ENCODE measurements at places on chromosomes 1 and 21.

- no peak for DNase-seq
Measured at GRCh38 chr1:56964349-56965017, 1.3 kb downstream of the C8B start.

- DNase-seq, result no peak
Measured at GRCh38 chr1:248696261-248696660, 6.3 kb downstream of the OR14I1 start.

GRCh38 chr1:56215771-56216170, 363.6 kb downstream of the PLPP3 start:
- DNase-seq, result no peak

GRCh38 chr1:203046984-203047630, 20.8 kb downstream of the PPFIA4 start:
- DNase-seq, result no peak

GRCh38 chr1:31476891-31477846, 64.2 kb downstream of the SERINC2 start:
- DNase-seq, result no peak

DNA sequence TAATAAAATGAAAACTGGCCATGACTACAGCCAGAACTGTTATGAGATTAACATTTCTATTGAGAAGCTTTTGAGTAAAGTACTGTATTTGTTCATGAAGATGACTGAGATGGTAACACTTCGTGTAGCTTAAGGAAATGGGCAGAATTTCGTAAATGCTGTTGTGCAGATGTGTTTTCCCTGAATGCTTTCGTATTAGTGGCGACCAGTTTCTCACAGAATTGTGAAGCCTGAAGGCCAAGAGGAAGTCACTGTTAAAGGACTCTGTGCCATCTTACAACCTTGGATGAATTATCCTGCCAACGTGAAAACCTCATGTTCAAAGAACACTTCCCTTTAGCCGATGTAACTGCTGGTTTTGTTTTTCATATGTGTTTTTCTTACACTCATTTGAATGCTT, 164.0 kb downstream of the NEK7 start:
- DNase-seq, result no peak

- DNase-seq, result no peak
Measured at GRCh38 chr1:2503554-2504224, 22.7 kb downstream of the PANK4 start.

- DNase-seq, result no peak
Measured at GRCh38 chr1:89980605-89981004, 14.3 kb upstream of the ZNF326 start.

- no peak for DNase-seq
Measured at GRCh38 chr1:198444792-198445191, 95.7 kb downstream of the ATP6V1G3 start.

DNA sequence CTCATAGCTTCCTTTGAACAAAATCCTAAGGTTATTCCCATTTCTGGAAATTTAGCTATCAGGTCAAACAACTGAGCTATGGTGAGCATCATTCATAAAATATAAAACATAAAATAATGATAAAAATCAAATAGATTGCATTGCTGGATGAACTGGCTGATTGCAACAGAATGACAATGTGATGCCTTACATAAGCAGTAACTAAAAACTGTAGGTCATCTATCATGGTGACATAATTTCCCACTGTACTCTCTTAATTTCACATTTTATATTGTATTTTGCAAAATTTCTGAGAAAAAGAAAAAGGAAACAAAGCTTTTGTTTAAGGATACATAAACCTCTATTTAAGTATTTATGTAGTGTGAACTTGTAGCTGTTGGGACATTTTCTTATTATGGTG, 4.6 kb downstream of the PTGER3 start:
- no peak for DNase-seq

DNA sequence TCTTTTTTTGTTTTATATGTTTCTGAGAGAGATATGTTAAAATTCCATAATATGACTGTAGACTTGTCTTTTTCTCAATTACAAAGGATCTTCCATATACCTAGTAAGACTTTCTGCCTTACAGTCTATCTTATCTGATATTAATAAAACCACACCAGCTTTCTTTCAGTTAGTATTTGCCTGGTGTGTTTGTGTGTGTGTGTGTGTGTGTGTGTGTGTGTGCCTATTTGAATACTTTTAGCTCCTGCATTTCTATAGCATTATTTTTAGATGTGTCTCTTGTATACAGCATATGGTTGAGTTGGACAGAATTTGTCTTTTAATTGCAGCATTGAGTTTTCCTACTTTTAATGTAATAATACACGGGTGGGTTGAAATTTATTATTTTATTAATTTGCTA, 27.5 kb downstream of the ST6GALNAC3 start:
- DNase-seq, result no peak

DNA sequence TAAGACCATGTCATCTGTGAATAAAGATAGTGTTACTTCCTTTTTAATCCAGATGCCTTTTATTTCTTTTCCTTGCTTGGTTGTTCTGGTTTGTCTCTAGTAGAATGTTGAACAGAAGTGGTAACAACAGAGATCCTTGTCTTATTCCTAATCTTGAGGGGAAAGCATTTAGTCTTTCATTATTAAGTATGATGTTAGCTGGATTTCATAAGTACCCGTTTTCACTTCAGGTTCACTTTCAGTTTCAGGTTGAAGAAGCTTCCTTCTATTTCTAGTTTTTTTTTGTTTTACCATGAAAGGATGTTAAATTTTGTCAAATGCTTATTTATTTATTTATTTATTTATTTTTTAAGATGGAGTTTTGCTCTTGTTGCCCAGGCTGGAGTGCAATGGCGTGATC, 22.3 kb upstream of the AGPAT3 start:
- DNase-seq, result no peak

GRCh38 chr1:195789321-195789720, 818.9 kb downstream of the KCNT2 start:
- no peak for DNase-seq

- DNase-seq, result peak; percentile 54
Measured at GRCh38 chr1:11893907-11894251, 32.3 kb downstream of the KIAA2013 start.

DNA sequence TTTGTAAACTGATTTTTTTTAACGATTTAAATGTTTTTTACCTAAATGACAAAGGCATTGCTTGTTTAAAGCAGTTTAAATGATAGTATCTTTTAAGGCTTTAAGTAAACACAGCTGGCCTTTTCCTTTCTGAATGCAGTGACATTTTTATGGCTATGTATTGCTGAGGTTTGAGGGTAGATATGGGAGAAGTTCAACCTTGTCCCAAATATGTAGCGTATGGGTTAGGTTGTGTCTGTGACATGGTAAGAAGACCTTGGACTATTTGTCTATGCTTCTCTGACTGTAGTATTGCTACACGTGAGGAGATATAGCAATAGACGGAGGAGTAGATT, 32.5 kb downstream of the PKNOX1 start:
- no peak for DNase-seq

DNA sequence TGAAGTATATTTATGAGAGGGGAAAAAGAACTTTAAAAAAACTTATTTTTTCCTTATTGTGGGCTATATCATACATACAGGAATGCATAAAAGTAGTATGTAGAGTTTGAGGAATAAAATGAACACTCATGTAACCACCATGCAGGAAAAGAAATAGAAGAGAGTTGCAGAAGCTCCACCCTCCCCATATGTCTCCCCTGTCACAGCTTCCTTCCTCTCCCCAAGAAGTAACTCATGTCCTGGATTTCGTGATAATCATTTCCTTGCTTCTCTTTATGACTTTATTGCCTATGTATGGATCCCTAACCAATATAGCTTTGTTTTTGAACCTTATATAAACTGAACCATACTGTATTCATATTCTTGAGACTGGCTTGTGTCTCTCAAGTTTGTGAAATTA, 126.4 kb downstream of the ZZZ3 start:
- no peak for DNase-seq

DNA sequence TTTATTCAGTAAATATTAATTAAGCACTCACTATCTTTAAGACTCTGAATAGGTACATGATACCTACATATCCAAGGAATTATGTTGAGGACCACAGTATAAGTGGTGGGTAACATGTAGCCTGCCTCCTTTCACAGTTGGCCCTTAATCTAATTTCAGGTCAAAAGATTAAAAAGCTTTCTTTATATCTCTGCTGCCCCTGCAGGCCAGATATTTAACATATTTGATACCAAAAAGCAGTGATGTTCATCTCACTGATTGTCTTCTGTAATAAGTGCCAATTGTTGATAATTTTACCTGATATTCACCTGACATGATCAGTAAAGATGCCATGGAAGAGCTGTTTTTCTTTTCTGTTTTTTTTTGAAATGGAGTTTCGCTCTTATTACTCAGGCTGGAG, 36.5 kb downstream of the RLF start:
- DNase-seq, result no peak

- no peak for DNase-seq
Measured at GRCh38 chr1:90358448-90358847, 358.7 kb downstream of the BARHL2 start.

DNA sequence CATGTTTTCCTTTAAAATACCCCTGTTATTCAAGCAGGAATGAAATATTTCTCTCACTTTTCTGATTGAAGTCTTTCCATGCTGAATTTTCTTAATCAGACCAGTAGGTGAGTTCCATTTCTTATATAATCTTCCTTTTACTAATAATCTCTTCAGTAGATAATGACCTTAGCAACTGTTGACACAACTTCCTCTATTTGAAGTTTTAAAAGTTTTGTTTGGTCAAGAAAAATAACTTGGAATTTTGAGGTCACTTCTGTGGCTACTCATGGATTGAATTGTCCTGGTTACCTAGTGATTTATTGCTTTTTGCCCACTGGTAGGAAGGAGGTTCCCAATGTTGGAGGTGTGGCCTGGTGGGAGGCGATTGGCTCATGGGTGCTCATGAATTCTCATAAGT, 70.6 kb upstream of the PAXBP1 start:
- no peak for DNase-seq

GRCh38 chr21:34938089-34938764, 110.9 kb downstream of the RUNX1 start:
- DNase-seq, result no peak

- DNase-seq, result no peak
Measured at GRCh38 chr1:222926566-222926965, 111.7 kb downstream of the DISP1 start.

Measured in T follicular helper cell (primary cell).